ENCODE measurements at places on chromosomes 5 and 9. TPM values are rescaled to one million over a fixed set of nuclear protein-coding genes. Genes with fewer than 3 reads are reported as not detected.

SOX30 gene
- total RNA-seq: 0.12 TPM

CCDC171 gene
- 5.4 TPM for total RNA-seq

CCL27 gene
- total RNA-seq: not detected

GRCh38 chr9:13110766-13111417 is 168.6 kb downstream of the MPDZ start:
- no peak for DNase-seq

GRCh38 chr5:140630292-140631035 is 2.5 kb downstream of the CD14 start:
- no peak for DNase-seq

- DNase-seq: no peak
Observed at GRCh38 chr5:165286692-165287091, 1781.3 kb downstream of the MAT2B start.

- no peak for DNase-seq
Observed at GRCh38 chr9:88993327-88993726, 2.1 kb downstream of the S1PR3 start.

- no peak for DNase-seq
Observed at GRCh38 chr5:63286724-63287123, 675.5 kb downstream of the HTR1A start.

DNA sequence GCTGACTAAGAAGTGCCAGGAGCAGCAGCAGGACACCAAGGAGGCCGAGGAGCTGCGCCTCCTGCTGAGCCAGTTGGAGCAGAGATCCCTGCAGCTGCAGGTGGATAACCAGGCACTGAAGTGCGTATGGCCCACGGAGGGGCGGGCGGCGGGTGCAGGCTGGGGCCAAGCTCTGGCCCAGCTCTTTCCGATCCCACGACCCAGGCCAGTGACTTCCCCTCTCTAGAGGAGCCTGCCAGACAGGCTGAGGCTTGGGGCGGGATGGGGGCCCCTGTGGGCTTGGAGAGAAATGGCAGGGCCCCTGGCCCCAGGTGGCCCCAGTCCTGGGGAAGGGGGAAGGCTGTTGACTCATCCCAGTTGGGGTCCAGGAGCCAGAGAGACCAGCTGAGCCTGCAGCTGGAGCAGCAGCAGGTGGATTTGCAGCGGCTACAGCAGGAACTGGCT is 3.6 kb downstream of the PTRH1 start:
- DNase-seq: no peak

GRCh38 chr9:98730871-98731270 is 22.1 kb upstream of the GABBR2 start:
- DNase-seq: no peak

- peak; percentile 65 for DNase-seq
Observed at GRCh38 chr5:77087484-77088261, 588 bp upstream of the ZBED3 start.

DNA sequence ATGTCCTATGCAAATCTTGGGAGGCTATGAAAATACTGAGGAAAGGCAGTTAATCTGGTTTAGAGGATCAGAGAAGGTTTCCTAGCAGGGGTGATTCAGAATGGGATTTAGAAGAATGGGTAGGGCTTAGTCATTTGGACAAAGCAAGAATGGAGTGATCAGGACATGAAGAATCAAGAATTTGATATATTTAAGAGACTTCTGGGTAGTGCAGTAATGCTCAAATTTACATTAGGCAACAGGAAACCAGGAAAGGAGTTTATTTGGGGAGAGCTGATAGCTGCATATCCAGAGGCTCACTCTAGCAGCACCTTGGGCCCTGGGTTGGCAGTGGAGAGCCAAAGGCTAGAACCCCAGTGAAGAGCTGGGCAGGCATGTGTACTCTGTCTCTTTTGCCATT is 78.9 kb upstream of the PAPPA start:
- no peak for DNase-seq

Measured in aorta (tissue), 5 donors.